ENCODE measurements at places on chromosomes 12 and 14.

- peak; percentile 26 for DNase-seq
These were observed 233.3 kb upstream of the PPFIA2 start for GRCh38 chr12:81992461-81992860.

- DNase-seq: no peak
These were observed 130.3 kb upstream of the ARID2 start for GRCh38 chr12:45599196-45599595.

- no peak for DNase-seq
These were observed 7.1 kb upstream of the KICS2 start for GRCh38 chr12:64229240-64229639.

GRCh38 chr14:68104518-68104917 lies 284.9 kb downstream of the RAD51B start:
- no peak for DNase-seq

- DNase-seq: no peak
These were observed 191.8 kb downstream of the MSRB3 start for GRCh38 chr12:65470256-65470655.

- no peak for DNase-seq
These were observed 12.5 kb downstream of the OTX2 start for GRCh38 chr14:56797569-56798446.

DNA sequence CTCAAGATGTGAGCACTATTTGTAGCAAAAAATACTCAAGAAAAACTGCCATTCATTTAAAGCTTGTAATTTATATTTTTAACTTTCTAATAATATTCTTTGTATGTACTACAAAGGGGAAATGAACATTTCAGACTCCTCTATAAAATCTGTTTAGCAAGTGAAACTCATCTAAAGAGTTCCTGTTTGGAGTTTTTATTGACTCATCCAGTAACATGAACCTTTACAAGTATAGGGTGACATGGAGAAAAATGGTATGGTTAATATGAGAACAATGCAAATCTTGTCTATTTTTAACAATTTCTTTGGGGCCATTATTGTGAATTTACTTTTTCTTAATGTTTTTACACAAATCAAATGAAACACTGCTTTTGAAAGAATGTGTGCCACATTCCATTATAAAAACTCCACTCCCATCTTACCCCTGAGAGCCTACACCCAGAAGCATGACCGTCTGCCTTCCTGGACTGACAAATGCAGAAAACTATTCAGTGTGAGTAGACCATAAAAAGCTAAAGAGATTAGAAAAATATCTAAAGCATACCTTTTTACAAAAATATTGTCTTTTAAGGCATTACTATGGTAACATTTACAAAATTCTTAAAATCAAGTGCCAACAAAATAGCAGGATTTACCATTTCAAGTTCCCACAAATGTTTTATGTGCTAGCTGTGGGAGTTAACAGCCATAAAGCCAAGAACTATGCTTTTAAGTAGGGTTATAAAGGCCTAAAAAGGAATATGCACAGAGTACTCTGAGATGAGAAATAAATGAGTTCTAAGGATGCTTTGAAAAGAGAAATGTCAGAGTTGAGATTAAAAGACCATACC lies 144.0 kb downstream of the ADAMTS20 start:
- no peak for DNase-seq

DNA sequence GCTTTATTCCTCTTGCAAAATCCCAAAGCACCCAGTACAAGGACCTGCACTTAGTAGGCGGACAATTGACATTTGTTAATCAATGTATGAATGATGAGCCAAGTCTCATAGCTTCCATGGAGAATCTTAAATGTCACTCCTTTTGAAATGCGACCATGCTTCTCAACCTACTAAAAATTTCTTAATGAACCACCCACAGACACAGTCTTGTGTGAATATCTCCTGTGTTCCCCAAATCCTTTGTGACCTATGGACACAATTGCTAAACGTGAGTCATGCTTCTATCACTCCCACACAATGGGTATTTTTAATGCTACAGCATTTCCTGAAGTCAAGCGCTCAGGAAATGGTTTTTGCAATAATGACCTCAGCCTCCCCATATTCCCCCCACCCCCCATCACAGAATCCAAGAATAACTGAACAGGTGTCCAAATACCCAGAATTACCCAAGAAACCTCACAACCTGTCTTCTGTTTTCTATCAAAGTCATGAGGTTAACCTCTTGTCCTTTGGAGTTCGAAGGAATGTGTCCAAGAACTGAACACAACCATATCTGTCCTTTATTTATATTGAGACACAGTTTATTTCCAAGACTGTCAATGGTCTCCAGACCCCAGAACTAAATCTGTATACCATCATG lies 163.6 kb upstream of the PLEKHG7 start:
- peak; percentile 56 for DNase-seq

DNA sequence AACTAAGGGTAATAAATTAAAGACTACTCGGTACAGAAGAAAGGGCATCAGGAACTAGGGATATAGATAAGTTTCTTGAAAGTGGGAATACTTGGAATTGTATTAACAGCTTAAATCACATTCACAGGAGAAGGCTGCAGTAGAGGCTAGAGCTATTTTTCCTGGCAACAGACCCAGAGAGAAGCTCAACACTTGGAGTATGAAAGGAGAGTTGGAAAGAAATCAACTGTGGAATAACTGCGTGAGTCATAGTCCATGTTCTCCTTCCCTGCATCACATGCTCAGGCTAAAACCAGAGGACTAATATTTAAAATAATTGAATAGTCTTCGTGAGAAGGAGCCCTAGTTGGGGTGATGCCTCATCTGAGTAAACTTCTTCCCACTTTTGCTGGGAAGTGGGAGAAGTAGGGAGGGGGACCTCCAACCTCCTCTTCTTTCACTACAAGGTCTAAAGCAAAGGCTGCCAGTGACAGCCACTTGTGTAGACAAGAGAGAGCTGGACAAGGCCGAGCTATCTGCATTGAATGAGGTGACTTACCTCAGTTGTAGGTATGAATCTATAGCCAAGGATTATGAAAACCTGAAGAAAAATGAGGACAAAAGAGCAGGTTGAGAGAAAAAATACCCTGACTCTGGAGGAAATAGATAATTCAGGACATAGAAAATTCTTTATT lies 32.7 kb downstream of the DYRK2 start:
- DNase-seq: no peak

DNA sequence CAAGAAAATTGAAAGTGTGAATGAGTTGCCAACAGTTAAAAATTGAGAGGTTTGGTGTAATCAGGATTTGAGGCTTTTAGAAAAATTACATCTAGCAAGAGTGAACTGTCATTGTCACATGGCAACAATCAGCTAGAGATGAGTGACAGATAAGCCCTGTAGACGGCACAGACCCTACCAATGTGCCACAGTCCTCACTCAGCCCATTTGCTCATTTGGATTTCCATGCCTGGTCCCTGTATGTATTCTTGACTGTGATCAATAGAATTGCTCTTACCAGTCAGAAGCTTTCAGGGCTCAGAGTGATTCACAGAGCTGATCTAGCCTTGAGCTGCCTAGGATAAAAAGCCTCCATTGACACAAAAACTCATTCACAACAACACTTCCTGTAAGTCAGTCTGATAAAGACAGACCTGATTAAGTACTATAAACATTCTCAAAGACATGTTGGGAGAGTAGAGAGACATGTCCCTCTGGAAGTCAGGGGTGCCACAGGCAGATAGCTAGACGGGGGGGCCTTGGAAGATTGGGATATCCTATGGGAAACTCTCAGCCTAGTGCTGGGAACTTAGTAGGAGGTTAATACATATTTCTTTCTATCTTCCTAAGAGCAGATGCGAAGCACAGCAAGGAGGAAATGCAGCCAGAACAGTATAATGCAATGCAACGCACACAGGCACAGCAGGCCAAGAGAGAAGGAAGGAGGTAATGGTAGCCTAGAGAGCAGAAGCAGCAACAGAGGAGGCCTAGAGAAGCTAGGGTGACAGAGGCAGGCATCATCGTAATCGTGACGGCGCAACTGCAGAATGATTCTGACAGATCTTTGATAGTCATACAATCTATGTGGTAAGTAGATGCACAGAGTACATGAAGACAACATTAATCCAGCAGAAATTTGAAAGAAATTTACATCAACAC lies 2.0 kb upstream of the PELI2 start:
- DNase-seq: peak; percentile 43

GRCh38 chr14:89265234-89265633 lies 151.8 kb downstream of the FOXN3 start:
- no peak for DNase-seq

DNA sequence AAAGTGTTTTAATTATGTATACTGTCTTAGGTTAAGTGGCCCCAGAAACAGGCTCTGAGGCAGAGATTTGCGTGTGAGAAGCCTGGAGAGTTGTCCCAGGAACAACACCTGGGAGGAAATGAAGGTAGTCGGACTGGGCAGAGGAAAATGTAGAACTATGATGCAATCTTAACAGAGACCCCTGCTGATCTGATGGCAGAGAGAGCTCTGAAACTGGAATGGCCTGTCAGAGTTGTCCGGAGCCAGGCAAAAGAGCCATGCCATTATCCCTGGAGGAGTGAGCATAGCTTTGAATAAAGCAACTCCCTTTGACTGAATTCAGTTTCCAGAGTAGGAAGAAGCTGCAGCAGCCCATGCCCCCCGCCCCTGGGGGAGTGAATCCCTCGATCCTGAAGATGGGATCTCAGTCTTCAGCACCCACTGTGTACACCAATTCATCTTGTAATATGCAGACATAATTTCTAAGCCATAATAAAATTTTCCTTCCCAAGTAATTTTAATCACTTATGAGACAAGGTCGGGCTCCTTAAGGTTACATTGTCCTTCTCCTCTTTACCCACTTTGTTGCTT lies 264.8 kb downstream of the PDZRN4 start:
- no peak for DNase-seq
